Activated gamma-delta T cell treated with anti-CD3 and anti-CD28 coated beads, Interleukin-2, amount 50 U/mL, for 16 hours (primary cell): ENCODE measurements at places on chromosomes 3 and 15.

DNA sequence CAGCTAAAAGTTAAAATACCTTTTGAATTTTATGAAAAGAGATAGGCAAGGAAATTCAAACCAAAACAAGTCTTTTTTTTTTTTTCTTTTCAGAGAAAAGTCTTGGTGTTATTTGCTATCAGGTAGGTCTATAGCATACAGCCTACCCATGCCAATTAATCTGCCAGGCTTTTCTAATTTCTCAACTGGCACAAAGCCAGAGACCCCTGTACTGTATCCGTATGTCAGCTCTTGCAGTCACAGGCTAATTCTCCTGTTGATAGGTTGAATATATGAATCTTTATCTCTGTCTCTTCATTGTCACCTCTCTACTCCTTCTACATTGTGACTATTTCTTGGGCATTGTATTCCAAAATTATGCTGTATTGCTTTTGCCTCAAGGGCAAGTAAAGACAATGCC is 133.4 kb downstream of the IL5RA start:
- no peak for DNase-seq

- DNase-seq: no peak
Measured at GRCh38 chr3:122615303-122615702, 37.9 kb downstream of the PARP15 start.

- no peak for DNase-seq
Measured at GRCh38 chr3:117814975-117815374, 1105.4 kb downstream of the TUSC7 start.

GRCh38 chr3:121677141-121677540 is 16.4 kb upstream of the HCLS1 start:
- DNase-seq: no peak

DNA sequence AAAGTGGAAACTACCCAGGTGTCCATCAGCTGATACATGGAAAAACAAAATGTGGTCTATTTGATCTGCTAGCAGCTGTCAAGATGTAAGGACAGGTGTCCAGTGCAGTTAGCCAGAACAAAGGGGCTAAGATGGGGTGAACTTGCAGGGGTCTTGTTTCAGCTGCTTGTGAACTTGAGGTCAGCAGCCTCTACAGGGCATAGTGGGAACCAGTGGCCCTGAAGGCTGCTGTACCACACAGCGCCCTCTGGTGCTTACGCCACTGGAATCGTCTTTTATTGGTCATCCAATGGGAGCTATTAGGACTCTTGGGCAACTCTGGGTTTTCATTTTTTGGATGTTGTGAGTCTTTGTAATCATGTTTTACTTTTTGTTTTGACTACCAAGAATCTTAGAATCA is 62.2 kb upstream of the CTSH start:
- DNase-seq: no peak

- no peak for DNase-seq
Measured at GRCh38 chr3:194826594-194826993, 140.9 kb downstream of the FAM43A start.

- DNase-seq: no peak
Measured at GRCh38 chr3:135896613-135897012, 68.9 kb upstream of the PPP2R3A start.

- DNase-seq: no peak
Measured at GRCh38 chr3:144968750-144969350, 997.2 kb downstream of the DIPK2A start.

- no peak for DNase-seq
Measured at GRCh38 chr3:98779541-98780335, 16.6 kb downstream of the ST3GAL6 start.

DNA sequence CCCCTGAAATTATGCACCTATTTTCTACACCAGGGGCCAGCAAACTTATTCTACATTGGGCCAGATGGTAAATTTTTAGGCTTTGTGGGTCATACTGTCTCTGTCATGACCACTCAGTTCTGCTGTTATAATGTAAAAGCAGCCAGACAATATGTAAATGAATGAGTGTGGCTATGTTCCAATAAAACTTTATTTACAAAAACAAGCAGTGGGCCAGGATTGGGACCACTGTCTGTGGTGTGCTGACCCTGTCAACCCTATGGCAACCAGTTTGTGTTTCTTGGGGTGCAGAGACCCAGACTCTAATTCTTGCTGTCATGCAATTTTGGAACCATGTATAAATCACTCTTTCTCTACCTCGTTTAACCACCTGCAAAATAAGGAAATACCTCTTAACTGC is 74.7 kb downstream of the LRIG1 start:
- no peak for DNase-seq

DNA sequence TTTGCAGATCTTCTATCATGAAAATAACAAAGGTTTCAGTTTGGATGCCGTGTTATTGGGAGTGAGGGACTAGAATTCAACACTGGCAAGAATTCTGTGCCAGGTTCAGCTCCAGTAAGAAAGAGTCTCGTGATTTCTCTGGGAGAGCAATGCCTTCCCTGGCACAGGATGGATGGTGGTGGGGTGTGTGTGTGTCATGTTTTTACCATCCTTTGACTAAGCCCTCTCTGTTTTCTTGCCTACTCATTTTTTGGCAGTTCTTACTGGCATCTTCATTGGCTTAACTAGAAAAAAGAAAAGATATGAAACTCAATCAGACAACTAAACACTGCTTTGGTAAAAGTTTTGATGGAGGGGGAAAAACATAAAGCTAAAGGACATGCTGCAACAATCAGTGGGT is 86.6 kb downstream of the FMN1 start:
- DNase-seq: no peak

- no peak for DNase-seq
Measured at GRCh38 chr3:140756240-140757016, 78.6 kb downstream of the TRIM42 start.

DNA sequence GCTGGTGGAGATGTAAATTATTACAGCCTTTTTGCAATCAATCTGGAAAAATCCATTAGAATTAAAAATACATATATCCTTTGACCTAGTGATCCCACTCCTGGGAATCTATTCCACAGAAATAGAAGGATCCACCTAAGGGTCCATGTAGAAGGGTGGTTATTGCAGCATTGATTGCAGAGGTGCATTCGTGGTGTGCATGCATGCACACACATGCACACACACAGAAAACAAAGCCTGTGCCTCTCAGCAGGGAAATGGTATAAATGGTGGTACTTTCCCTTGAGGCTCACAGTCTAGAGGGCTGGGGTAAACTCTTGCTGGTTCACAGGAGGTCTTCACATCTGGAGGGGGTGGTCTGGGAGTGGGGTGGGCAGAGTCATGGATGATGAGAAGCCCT is 19.4 kb upstream of the ADPGK start:
- no peak for DNase-seq

- DNase-seq: no peak
Measured at GRCh38 chr15:39747326-39747725, 35.3 kb downstream of the FSIP1 start.
